ENCODE measurements at places on chromosomes 6 and 20.

DNA sequence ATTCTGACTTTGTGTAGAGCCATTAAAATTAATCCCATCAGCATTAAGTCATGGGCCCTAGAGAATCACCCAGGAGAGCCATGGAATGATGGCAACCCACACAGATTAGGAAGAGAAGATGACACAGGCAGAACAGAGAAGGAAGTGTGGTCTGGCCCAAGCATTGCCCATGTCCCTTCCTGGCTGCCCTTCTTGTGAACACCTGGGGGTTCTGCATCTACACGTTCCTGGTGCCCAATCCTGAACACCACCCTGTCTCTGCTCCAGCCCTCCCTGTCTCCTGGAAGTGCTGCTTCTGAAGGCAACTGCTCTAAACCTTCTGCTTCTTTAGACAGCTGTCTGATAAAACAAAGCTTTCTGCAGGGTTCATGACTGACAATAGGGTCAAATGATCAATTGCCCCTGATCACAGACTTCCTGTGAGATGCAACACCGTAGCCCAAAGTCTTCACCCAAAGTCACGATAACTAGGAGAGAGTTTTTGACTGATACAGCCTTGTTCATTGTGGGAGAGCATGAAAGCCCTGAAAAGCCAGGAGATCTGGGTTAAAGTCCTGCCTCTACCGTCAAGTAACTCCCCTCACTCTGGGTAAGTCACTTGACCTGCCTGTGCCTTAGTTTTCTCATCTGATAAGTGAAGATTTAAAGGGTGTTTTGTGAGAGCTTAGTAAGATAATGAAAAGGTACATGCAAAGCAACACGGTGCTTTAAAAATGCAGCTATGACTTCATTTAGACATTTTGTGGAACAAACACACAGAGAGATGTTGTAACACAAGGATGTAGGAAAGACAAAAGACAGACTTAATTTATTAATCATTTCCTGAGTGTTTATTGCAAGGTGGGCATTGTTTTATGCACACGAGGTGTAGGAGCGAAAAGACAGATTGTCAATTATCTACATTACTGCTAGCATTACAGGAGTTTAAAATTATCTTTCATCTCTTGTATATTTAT, 291.2 kb upstream of the STXBP5 start:
- DNase-seq: peak; percentile 51

GRCh38 chr20:39789411-39789810, 827.3 kb downstream of the DHX35 start:
- no peak for DNase-seq

DNA sequence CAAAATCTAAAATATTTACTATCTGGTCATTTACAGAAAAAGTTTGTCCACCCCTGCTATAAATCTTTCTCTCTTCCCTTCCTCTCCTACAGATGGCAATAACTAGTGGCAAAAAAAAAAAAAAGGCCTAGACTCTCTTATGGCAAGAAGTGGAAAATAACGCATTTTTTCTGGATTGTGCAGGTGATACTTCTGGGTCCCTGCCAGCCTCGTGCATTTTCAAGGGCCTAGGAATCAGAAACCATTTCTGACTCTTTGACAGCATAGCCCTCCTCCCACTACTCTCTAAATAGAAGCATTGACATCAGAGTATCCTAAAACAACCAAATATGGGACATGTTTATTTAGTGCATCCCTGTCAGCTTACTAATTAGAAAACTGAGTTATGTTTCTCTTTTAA, 251.0 kb downstream of the KHDC1L start:
- no peak for DNase-seq

DNA sequence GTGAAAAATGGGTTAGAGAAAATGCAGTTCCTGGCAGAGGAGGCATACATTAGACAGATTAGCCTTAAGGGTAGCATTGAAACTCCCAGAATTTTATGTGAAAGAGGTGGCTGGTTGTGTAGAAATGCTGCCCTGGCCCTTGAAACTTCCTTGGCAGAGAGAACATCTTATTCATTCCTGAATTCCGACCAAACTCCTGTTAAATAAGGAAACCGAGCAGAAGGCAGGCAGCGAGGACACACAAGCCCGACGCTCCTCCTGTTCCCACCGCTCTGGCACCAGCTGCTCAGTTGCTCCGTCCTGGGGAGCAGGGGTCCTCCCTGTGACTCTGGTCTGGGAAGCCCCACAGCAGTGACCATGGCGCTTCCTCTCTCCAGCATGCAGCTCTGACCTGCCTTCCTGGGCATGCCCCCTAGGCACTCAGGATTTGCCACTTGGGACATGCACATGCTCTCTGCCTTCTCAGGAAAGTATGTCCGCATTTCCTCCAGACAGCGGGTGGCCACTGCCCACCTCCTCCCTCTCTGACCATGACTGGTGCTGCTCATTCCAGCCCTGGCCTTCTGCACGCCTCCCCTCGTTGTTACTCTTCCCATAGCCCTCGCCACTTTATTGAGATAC, 35.2 kb upstream of the CLDN20 start:
- DNase-seq: peak; percentile 55

DNA sequence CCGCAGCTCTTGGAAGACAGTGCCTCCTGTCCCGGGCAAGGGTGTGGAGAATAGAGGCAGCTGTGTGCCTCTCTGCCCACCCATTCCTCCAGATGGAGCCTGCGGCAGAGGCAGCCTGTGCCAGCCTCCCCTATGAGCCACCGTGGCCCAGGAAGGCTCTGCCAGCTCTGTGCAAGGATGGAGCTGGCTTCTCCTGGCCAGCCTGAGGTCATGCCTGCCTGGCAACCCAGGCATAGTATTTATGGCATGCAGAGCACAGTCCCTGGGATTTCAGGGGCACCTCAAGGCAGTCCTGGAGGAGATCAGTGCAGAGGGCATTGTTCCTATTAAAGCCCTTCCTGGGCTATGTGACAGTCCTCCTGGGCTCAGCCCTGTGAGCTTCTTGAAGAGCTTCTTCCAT, 1.5 kb downstream of the EPB41L1 start:
- DNase-seq: no peak
